ENCODE measurements at places on chromosomes 11 and 22.

- DNase-seq, result no peak
These were observed 15.8 kb downstream of the C11orf71 start for GRCh38 chr11:114384487-114384886.

DNA sequence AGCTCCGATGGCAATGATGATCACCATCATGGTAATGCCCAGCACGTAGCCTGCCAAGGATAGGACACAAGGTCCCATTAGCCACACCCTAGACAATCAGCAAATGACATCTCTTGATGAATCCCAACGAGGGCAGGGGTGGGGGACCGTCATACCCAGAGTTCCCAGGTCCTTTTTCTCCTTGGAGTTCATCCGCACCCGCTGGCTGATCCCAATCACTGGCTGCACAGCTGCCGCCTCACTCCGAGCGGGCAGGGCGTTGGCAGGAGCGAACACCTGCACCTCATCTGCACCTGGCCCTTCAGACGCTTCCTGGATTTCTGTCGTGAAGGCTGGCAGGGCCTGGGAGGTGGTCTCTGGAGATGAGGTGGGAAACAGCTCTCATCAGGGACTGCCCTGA lies 2.9 kb downstream of the PIK3IP1 start:
- DNase-seq, result no peak

DNA sequence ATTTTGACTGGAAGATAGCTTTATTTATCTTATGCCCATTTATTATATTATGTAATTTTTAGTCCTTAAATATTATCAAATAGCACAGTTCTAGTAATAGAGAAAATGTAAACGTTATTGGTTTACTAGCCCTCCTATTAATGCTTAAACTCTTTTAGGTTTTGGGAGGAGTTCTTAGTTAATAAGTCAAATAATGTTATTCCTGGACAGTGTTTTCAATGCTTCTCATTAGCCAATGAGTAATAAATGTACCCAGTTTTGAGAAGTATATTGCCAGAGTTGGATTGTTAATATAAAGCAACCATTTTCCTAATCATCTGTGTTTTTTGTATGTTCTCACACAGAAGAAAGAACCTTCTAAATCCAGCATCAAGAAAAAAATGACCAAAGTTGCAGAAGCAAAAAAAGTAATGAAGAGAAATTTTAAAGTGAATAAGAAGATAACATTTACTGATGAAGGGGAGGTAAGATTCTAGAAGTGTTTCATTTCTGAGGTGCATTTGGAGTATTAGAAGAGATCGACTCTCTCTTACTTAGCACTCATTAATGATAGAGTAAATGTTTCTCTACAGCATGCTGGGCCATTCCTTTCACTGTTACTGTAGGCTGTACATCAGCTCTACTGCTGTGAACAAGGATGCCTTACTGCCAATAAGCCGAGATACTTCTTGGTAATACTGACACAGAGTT lies 173.4 kb downstream of the DDX10 start:
- no peak for DNase-seq

DNA sequence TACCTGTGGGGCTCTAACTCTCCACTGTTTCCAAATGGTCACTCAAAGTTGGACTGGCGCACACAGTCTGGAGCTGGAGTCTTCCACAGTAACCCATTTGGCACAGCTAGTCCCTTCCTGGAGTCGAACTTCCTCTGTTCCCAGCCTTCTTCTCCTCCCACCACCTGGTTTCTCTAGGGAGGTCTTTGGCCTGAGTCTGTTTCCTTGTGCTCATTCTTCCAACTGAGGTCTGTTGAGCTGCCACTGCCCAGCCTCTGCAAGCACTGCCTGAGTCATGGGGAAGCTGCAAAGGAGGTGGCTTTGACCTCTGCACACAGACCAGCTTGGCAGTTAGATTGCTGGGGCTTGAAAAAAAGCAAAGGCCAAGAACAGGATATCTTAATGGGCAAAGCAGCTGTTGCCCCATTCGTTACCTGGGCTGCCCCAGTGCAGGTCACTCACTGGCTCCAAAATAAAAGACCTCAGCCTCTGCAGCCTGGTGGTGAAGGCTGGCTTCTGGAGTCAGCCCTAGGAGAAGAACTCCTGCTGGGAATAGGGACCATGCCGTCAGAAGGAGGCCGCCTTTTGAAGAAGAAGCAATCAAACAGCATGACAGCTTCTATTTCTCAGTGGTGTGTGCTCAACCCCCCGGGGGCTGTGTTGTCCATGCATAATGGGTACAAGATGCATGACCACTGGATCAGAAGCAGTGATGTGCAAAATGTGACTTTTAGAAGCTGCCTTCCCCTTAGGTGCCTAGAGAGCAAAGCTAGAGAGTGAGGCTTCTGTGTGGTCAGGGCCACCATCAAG lies 3.0 kb downstream of the ADAMTS15 start:
- DNase-seq, result no peak

DNA sequence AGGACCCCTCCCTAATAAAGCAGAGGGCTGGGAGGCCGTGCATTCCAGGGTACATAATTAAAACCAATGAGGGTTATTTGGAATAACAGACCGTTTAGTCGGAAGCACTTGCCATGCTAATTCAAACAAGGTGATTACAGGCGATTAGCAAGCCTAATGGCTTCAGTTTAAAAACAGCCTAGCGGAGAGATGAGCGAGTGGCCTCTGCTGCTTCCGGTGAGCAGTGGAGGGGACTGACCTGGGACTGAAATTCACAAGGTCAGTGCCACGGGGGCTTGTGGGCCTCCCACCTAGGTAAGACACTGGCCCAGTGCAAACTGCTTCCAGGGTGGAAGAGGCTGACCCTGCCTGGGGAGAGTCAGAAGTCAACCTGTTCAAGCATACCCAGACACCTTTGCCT lies 56.8 kb upstream of the ALX4 start:
- no peak for DNase-seq

GRCh38 chr22:22243033-22243680 lies 1.4 kb upstream of the VPREB1 start:
- DNase-seq, result no peak

DNA sequence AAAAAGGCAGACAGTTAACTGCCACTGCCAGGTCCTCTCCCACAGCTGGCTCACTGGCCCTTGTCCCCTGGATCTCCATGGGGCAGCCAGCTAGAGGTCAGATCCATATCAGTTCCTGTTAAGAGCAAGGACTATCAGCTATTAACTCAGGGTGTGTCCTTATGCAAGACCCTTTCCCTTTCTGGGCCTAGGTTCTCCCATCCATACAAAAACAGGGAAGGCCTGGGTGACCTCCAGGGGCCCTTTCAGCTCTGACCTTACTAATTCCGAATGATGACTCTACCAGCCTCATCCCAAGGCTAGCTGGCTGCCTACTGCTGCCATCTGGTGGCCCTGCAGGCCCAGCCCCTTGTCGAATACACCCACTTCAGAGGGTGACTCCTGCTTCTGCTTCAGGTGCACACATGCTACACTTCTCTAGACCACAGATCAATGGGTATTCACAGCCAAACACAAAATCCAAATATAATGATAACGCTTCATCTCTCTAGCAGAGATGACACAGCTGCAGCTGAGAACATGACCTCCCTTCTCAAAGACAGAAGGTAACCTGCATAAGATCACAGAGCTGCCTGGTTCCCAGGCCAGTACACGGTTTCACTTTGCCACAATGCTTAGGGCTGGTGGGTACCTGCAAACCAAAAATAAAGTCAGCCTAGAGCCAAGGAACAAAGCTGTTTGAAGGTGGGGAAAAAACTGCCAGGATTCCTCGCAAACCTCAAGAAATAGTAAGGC lies 34.1 kb downstream of the SERGEF start:
- no peak for DNase-seq

DNA sequence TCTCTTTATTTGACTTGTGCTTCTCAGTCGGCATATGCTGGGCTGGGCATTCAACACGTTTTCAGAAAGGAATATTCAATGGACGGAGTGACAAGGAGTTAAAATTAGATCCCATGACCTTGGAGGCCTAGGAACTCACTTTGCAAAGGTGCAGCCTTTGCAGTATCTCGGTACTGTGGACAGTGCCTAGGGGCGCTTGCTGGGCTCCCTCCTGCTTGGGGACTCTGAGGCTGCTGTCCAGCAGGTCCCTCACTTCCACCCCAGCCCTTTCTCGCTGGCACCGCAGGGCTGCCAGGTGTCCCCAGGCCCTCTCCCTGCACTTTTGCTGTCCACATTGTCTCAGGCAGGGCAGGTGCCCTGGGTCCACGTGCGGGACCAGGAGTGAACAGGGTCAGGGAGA lies 255.5 kb upstream of the B3GAT1 start:
- DNase-seq, result no peak

- no peak for DNase-seq
These were observed 23.6 kb upstream of the TMA7B start for GRCh38 chr22:39936523-39937145.

GRCh38 chr11:15819679-15820286 lies 536.6 kb downstream of the SOX6 start:
- no peak for DNase-seq

GRCh38 chr22:24526191-24526590 lies 28.7 kb downstream of the GUCD1 start:
- DNase-seq, result no peak

DNA sequence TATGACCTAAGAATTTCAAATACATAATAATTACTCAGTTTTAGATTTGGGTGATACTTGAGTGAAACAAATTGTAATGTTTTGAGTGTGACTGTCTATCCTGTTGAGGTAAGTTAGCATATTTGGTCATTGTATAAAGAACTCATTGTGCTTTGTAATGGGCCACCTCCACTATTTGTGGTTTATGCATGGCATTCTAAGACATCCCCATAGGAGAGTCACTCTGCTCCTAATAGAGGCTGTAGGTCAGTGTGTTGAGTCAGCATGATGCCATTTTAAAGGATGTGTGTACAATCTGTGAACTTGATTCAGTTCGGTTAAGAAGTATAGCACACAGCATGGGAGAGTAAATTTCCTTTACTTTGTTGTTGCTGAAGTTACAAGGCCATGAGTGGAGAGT lies 1112.4 kb downstream of the JRKL start:
- DNase-seq, result no peak

DNA sequence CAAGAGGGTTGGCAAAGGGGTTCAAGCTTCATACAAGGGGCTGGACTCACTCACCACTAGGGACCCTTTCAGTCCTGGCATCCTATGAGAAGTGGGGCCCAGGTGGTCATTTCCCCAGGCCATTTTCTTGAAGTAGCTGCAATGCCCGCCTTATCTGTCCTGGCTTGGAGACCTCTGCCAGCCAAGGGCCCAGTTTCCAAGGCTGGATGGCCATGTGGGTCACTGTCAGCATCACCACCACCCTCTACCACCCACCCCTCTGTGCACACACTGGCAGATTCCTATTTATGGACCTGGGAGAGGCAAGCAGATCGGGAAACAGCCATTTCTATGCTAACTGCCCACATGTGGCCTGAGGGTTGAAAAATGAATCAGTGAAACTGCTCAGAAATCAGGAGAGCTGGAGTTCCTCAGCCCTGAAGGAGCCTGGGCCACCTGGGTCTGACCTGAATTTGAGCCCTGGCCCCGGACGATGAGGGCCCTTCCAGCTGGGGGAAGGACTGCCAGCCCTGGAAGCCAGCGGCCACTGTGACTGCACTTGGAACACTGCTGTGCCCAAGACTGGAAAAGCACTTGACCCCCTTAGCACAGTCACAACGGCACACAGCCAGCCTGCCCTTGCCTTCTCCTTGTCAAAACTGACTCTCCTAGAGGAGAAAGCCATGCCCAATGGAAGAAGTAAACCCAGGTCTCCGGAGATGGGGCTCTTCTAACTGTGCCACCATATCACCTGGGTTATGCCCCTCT lies 442.2 kb downstream of the BUD13 start:
- DNase-seq, result no peak

DNA sequence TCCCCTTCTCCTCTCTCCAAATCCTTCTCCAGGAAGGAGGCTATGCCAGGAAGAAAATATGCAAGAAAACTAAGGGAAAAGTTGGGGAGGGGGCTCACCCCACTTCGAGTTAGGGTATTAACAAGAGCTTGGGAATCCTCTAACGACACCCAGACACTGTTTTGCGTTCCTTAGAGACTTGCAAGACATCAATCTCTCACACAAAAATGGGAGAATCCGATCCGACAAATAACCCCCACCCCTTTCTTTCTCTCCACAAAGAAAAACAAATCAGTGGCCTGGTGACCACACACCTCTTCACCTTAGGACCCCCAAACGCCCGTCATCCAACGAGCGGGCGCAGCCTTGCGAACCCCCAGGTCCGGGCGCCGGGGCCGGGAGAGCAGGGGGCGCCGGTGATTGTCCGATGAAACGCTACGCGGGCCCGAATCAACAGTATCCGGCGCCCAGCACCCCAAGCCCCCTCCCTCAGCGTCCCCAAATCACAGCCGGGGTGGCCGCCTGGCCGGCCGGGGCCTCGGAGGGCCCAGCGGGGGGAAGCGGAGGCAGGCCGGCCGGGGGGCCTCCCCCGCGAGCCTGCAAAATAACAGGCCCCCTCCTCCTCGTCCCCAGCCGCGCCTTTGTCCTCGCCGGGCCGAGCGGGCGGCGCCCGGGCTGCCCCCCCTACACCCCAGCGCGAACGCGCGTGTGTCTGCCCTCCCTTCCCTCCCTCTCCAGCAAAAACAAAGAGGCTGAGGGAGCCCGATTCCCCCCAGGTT lies 690 bp downstream of the CSNK1E start:
- DNase-seq, result peak; percentile 27

DNA sequence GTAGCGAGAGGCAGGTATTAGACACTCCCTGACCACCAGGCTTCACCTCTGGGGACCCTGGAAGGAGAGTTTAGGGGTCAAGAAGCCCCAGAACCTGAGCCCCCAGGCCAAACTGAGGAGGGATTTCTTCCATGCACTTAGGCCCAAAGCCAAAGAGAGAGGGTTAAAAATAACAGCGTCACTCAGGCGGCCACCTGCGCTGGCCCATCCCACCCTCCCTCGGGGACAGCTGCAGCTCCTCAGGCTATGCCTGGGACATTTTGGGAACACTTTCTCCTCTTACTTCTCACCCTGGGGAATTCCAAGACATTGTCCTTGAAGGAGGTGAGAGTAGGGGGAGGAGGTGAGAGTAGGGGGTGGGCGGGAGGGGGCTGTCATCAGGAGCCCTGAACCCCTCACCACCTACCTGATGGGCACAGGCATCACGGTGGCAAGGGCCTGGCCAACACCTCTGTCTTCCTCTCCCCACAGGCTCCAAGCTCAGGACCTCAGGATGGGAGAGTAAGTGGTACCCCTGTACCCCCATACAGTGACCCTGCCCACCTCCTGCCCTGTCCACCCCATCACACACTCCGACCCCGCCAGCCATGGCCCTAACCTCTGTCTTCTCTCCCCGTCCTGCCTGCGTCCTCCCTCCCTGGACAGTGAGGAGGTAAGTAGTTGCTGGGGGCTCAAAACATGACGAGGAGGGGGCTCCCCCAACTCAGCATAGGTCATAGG lies 583 bp downstream of the TNNI2 start:
- DNase-seq, result no peak

DNA sequence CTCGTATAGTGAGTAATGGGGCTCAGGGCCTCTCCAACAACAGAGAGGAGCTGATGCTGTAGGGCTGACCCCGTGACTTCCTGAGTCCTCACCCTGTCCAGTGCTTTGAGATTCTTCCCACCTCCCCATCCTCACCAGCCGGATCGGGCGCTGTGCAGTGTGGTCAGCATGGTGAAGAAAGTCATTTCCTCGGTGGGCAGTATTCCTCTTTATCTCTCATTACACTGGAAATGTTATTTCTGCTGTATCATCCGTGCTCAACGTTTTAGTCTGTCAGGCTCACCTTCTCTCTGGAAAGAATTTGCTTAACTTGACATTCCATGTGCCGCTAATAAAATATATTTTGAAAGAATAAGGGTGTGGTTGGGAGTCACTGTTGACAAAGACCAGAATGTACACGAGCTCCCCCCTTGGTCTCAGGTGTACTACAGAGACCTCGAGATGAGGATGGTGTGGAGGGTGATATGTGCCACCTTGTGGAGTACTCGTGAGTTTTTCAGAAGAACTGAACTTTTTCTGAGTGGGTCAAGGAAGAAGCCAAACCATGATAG lies 25.7 kb upstream of the SCGB1A1 start:
- no peak for DNase-seq

Data from T-helper 22 cell (primary cell).